ENCODE measurements at places on chromosomes 2 and 18. TPM values are rescaled to one million over a fixed set of nuclear protein-coding genes. Genes with fewer than 3 reads are reported as not detected.

Gene FBXO15
- total RNA-seq: 0.37 TPM

Gene HOXD3
- 2.4 TPM for total RNA-seq

Gene PTPRN
- total RNA-seq: 67.6 TPM

Gene CETN1
- total RNA-seq: not detected

Gene SLC4A5
- total RNA-seq: 0.83 TPM

Gene SCN9A
- total RNA-seq: 57.8 TPM

Gene UCN
- 0.30 TPM for total RNA-seq

Gene TUBA4A
- 6.6 TPM for total RNA-seq

Gene CABYR
- total RNA-seq: 4.5 TPM

Gene PRKD3
- 96.1 TPM for total RNA-seq

Gene SGO2
- 2.1 TPM for total RNA-seq

Gene DPP10
- total RNA-seq: 0.74 TPM

Gene CNGA3
- total RNA-seq: 0.05 TPM

Gene GRB14
- 0.30 TPM for total RNA-seq

Gene PKP4
- total RNA-seq: 39.7 TPM

Gene PLCD4
- 0.59 TPM for total RNA-seq

Gene SPP2
- not detected for total RNA-seq

Gene CMPK2
- total RNA-seq: 0.59 TPM

Gene GCKR
- total RNA-seq: 0.51 TPM

Gene IL36G
- total RNA-seq: not detected

Gene GKN2
- total RNA-seq: not detected

Gene SLC14A1
- total RNA-seq: 135 TPM

Gene GPAT2
- total RNA-seq: 11.0 TPM

Gene TTC21B
- total RNA-seq: 44.2 TPM

Gene RAX
- total RNA-seq: not detected

Gene ITGB6
- 0.60 TPM for total RNA-seq

Gene TMEM169
- under 0.01 TPM for total RNA-seq

Gene OR6B2
- not detected for total RNA-seq

Gene CEBPZ
- 55.8 TPM for total RNA-seq

Gene NIFK
- 83.7 TPM for total RNA-seq

Gene LOXHD1
- not detected for total RNA-seq

All from smooth muscle cell of the umbilical artery (primary cell).